Stromal cell of bone marrow (primary cell): ENCODE measurements at places on chromosomes 5 and 9.

DNA sequence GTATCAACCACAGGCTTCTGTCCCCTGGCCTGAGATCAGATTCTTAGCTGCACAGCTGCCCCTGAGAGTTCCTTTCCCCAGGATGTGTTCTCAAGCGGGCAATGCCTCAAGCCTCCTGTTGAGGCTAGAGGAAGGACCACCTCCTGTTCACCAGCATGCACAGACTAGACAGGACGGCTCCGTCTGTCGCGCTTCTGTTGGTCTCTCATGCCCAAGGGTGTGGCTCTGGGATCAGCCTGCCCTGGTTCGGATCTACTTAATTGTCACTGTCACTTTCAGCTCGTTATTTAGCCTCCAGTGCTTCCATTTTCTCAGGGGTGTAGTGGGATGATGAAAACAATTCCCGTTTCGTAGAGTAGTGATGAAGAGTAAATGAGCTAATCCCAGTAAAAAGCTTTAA lies 103.1 kb downstream of the KCNIP1 start:
- no peak for DNase-seq

DNA sequence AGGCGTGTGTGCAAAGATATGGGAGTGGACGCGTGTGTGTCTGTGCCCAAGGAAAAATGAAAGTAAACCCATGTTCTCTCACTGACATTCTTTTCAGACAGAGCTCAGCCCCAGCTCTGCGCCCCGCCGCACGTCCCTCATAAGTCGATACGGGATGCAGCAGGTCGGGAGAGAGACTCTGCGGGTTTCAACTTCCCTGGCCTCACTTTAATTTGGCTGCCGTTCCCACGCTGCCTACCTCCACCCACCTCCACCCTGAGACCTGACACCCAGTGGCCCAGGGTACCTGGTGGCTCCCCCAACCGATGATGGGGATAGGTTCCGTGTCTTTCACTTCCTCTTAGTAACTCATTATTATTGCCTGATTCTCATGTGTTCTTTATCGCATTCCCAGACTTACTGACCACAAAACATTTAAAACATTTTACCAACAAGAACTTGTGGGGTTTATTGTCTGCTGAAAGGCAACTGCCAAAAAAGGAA lies 19.4 kb downstream of the LHX2 start:
- DNase-seq: no peak

GRCh38 chr9:99451112-99451606 lies 229.1 kb downstream of the SEC61B start:
- no peak for DNase-seq

GRCh38 chr5:168176251-168176650 lies 115.2 kb upstream of the WWC1 start:
- no peak for DNase-seq

DNA sequence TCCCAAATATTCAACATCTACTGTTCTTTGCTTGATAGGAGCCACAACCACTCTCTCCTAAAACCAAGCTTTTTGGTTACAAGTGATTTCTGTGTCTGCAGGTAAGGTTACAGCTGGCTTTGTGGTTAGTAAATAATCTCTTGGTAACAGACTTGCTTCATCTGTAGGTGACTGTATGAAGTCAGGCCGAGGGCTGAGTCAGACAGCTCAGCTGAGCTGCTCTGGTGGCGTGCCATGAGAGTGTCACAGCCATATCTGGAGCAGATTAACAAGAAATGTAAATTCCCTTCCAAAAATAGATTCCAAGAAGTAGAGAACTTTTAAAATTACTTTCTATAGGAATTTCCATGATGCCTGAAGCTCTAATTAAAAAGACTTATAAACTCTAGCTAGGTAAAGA lies 23.7 kb upstream of the TAS2R1 start:
- peak; percentile 53 for DNase-seq

DNA sequence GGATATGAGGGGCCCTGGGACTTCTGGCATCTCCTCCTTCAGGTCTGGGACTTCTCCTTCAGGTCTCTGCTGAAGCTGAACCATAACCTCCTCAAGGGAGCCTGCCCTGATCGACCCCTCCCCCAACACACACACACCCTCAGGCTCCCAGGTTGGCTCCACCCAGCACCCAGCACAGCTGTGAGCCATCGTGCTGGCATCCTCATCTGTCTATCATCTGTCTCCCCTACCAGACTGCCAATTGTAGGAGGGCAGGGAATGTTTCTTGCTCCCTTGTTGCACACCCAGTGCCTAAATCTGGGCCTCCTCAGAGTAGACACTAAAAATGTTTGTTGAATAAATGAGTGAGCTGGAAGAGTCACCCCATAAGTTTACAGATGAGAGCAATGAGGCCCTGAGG lies 71.4 kb downstream of the LRSAM1 start:
- no peak for DNase-seq

DNA sequence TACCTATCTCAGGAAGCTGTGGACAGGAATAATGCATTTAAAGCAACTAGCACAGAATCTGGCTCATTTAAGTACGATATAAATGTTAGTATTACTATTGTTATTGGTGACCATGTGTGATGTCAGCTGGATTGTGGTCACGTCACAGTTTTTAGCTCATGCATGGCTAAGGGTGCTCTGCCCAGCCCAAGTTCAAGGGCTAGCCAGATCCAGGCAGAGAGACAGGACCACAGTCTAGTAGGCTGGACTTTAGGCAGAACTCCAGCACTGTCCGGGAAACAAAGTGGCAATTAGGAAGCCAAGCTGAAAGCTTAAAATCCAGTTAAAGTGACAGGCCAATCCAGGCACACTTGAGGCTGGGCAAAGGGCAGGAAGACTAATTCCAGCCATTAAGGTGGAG lies 273.6 kb downstream of the ADAMTSL1 start:
- no peak for DNase-seq

- DNase-seq: no peak
These were observed 49.0 kb upstream of the KDM4C start for GRCh38 chr9:6708732-6709131.

DNA sequence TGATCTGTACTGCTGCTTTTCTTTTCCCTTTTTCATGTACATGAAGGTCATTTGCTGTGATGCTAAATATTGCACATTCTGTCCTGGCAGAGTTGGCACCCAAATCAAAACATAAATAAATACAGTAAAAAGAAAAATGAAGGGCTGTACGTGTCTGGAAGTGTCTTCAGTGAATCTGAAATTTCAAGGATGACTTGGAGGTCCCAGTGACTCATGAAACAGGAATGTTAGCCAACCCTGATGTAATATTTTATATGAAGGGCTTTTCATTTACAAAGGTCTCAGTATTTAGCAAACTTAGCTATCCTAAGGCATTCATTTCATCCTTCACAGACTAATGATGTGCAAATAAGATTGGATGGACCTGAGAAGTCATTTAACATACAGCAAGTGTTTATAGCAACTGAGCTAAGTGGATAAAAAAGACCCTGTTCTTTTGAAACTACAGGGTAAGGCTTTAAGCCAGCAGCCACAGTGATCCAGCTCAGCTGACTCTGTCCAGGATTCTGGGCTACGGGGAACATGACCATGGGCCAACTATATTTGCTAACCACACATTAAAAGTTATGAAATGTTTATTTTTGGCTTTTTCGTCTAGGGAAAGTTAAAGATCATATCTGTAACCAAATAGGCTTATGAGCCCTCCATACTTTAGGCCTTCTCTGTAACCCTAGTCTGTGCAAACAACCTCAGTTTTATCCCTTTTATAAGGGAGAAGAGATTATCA lies 104.0 kb upstream of the DMRTA1 start:
- DNase-seq: peak; percentile 54
